Activated CD4-positive, alpha-beta memory T cell treated with anti-CD3 and anti-CD28 coated beads, Interleukin-2, amount 10 ng/mL, durations not matched to agents 7 days and 5 days (primary cell): ENCODE measurements at places on chromosomes 5 and 9.

DNA sequence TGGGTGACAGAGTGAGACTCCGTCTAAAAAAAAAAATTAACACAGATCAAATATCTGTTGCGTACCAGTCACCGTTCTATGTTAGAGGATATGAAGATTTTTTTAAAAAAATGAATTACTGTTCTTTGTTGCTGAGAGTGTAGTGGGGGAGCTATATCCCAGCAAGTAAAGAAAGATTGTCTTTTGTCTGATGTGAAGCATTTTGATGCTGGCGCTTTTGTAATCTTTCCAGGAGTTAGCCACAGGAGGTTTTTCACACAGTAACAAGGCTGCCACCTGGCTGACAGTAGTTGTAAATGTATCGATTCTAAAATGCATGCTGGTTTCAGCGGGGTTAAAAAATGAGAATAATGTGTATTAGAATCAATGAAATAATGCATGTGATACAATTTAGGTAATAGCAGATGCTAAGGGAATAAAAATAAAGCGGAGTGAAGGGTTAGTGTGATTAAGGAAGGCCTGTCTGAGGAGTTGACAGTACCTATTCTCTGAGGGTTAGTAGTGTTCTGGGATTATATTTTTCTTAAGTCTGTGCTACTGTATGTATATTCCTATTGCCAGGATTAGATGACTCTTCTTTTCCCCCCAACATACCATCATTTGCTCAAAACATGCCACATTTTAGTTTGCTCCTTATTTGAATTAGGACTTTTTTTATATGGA, 3.4 kb downstream of the LMNB1 start:
- peak; percentile 68 for DNase-seq

DNA sequence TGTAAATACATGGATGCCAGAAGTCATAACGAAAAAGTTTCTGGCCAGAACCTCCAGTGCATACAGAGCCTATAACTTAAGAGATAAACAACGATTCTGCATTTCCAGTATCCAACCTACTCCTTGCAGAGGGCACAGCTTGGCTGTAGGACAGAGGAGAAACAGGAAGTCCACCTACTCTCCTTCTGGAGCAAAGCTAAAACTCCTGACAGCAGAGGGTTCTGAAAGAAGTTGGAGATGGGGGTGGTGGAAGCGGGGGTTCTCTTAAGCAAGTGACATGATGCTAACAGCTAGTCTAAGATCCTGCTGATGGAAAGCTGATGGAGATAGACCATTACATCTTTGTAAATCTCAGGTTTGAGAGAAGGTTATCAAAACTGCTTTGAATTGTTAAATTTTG, 35.5 kb upstream of the CTNNAL1 start:
- no peak for DNase-seq

DNA sequence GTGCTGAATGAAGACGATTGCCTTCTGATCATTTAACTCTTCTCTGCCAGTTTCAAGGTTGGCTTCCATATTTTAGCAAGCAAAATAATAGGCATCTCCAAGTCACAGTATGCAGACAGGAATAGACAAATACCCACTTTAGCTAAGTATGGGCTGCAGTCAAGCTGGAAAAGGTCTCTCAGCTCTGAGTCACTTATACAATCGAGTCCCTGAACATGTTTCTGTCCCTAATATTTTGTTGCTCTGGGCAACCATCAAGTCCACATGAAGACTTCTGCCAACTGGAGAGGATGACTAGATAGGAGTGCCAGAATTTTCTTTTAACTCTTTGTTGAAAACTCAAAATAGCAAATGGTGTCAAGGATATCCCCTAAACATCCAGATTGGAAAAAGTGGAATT, 575.3 kb downstream of the RAB3C start:
- DNase-seq = no peak

GRCh38 chr5:180097163-180097894, 25.8 kb upstream of the RNF130 start:
- DNase-seq = no peak
